ENCODE measurements at places on chromosomes 1 and 21. TPM values are rescaled to one million over a fixed set of nuclear protein-coding genes. Genes with fewer than 3 reads are reported as not detected.

The STYXL2 gene
- 1.0 TPM for polyA plus RNA-seq

The OR2G3 gene
- polyA plus RNA-seq: not detected

The PEAR1 gene
- 11.6 TPM for polyA plus RNA-seq

The SLC6A9 gene
- polyA plus RNA-seq: 127 TPM

The RGSL1 gene
- polyA plus RNA-seq: 0.30 TPM

The AMY1B gene
- polyA plus RNA-seq: 0.18 TPM

The RGS1 gene
- polyA plus RNA-seq: 13.1 TPM

The GSTM1 gene
- 1.5 TPM for polyA plus RNA-seq

The CNR2 gene
- 0.05 TPM for polyA plus RNA-seq

GRCh38 chr1:162276493-162276892 lies 100.2 kb downstream of the SPATA46 start:
- no peak for DNase-seq

GRCh38 chr1:31939484-31940329 lies 1.5 kb upstream of the PTP4A2 start:
- DNase-seq: no peak

- DNase-seq: no peak
Measured at GRCh38 chr1:2388004-2388913, 3.1 kb downstream of the MORN1 start.

DNA sequence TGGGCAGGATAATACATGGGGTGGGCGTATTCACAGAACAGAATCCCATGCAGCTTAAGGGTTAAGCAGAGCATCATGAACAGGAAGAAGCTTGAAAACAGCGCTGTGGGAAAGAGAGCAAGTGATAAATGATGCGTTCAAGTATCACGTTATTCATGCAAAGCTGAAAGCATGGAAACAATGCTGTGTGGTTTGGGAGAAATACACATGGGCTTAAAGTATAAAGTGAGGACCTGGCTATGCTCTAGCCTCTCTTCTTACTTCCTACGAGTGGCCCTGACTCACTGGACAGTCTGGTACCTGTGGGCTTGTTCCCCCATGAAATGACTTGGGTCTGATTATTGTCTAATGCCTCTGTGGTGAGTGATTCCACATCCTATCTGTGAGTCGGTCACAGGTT lies 25.7 kb downstream of the TMPRSS2 start:
- peak; percentile 53 for DNase-seq

DNA sequence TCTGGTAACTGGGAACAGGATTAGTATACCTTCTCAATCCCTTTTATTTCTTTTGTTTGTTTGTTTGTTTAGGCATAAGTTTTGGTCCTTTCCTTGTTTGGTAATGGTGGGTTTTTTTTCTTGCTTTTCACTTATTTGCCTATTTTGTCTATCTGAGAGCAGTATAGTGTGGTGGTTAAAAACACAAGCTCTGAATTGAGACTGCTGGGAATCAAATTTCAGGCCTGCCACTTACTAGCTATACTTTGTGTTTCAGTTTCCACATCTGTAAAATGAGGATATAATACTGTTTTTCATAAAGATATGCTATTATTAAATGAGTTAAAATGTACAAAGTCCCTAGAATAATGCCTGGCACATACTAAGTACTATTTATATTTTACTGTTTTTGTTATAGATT lies 81.6 kb upstream of the IVNS1ABP start:
- no peak for DNase-seq

DNA sequence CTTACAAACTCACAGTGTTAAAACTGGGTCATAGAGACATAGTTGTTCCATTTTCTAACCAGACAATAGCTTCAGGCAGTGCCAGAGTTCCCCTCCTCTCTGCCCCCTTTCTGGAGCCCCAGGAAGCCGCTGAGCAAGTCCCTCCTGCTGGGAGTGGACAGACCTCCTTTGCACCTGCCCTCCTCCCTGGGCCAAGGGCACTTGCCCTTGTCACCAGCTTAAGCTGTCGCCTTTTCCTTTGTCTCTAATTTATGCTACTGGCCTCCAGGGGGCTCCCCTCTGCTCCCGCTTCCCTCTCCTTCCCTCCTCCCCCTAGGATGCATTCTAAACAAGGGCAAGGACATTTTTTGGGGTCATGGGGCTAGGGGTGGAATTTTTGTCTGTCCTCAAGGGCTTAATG lies 182.4 kb downstream of the MIS18A start:
- DNase-seq: peak; percentile 22

DNA sequence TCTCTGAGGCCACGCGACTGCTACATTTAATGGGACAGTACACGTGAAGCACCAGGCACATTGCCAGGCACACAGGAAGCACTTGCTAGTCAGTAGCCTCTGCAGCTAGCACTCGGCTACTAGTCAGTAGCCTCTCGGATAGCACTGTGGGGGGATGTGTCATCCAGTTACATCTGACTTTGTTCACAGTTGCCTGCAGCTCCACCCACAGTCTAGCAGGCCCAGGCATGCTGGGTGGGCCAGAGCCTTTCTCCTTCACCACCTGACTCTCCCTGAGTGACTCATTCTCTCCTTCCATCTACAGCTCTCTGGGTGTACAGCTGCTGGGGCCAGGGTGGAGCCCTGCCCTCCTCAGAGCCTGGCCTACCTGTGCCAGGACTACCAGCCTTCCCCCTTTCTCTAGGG lies 51.5 kb downstream of the PTPRF start:
- DNase-seq: no peak

DNA sequence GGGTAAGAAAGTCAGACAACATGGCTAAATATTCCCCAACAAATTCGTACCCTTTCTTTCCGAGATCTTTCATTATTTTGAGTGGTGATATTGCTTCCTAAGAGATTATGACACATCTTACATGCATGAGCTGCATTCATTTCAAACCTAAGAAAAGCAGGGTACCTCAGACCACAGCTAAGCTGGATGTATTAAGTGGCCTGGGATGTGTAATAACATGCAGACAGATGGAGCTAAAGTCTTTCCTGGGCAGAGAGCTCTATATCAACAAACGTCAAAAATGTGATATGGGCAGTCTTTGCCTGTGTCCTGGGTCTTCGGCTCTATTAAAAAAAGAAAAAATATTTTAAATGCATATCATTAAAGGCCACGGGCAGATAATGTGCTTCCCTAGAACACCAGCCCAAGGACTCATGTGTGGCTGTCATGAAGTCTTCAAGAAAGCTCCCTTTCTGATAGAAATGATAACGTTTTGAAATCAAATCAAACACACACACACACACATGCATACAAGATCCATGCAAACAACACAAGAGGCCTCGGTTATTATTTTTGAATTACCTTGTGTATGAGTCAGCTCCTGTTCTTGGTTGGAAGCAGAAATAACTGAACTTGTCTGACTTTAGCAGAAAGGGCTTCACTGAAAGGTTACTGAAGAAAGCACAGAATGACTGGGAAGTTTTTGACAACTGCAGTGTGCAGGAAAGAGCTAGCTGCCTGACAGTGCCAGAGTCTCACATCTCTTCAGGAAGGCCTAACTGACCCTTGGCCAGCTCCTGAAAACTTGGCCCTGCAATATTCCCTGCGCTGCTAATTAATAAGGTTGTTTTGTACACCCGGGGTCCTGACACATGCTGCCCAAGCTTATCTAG lies 231.2 kb downstream of the DSCAM start:
- DNase-seq: no peak

DNA sequence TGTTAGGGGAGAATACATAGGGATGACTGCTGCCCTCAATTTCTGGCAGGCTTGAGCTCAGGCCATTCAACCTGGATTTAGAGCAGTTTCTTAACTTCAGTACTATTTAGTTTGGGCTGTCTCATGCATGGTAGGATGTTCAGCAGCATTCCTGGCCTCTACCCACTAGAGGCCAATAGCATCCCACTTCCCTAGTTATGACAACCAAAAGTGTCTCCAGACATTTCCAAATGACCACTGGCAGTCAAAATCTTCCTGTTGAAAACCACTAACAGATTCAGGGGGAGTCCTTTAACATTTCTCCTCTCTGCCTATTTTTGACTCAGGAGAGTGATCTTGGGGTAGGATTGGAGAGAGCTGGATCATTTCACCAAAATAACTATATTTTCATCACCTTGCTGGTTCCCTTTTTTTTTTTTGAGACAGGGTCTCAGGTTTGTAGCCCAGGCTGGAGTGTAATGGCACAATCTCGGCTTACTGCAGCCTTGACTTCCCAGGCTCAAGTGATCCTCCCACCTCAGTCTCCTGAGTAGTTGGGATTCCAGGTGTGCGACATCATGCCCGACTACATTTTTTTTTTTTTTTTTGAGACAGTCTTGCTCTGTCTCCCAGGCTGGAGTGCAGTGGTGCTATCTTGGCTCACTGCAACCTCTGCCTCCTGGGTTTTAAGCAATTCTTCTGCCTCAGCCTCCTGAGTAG lies 8.7 kb downstream of the GNAT2 start:
- DNase-seq: no peak

- DNase-seq: no peak
Measured at GRCh38 chr1:20385630-20386029, 95.0 kb downstream of the VWA5B1 start.

DNA sequence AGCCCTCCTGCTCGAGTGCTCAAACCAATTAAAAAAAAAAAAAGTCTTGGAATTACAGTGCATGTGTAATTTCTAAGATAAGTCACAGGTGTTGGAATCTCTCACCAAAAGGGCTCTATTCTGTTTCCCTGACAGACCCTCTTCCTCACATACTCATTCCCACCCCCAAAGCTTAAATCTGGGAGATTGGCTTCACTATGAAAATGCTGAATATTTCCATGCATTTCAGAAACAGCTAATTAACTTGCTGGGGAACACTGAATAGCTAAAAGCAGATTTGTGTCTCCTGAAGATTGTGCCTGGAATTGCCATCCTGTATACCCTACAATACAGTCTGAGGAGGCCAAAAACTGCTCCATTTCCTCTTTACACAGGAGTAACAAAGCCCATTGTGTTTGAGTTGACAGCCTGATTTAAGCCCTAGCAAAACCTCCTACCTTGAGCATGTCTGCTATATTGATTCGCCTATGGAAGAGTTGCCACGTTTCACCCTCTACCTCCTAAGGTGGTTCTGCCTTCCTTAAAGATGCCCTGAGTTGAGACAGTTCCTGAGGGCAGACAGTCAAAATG lies 1.4 kb upstream of the PIK3R3 start:
- DNase-seq: no peak

DNA sequence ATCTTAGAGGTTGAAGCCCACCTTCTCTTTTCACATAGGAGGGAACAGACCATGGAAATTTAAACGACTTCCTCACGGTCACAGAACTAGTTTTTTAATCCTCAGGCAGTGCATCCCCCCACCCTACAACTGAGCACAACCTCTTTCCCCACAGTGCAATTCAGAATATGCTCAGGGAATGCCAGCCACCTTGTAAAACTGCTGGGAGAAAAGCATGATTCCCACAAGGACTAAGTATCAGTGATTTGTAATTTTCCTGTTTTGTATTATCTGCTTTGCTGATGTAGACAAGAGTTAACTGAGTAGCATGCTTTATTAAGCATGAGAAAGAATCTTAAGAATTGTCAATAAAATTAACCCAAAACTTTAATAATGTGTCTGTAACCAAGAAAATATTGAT lies 23.8 kb downstream of the TMEM50A start:
- no peak for DNase-seq

DNA sequence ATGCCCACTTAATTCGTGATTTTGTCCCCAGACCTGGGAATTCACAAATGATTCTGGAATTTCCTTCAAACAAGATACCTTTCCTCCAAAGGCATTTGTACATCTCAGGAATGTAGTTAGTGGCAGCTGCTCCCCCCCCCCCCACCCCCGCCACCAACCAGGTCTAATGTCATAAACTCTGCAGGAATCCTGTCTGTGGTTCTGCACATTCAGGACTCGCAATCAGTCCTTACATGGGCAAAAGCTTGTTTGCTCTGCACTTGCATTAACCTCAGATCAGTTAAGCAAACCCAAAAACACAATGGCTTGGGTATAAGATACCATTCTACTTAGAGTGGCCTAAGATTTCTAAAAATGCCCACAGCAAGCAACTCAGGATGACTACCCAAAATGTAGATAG lies 143.8 kb downstream of the TGFB2 start:
- no peak for DNase-seq

- DNase-seq: no peak
Measured at GRCh38 chr1:175763797-175764196, 20.4 kb upstream of the TNR start.

DNA sequence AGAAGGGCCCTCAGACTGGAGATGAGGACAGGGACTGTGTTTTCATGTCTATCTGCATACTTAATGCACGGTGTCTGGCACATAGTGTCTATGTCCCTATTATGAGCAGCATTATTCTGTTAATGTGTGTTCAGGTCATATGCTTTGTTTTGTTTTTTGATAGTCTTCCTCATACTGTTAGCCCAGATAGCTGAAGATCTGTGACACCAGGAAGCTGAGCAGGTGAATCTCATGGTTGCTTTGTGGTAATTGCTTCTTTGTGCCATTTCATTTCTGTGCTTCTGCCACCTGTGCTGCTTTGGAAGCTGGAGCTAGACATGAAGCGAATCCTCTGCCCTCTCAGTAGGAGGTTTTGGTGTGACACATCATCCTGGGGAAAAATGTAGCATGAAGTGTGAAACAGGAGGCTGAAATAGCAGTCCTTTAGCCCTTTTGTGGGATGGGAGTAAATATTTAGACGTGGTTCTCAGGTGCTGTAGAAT lies 15.8 kb downstream of the SMAP2 start:
- DNase-seq: no peak

DNA sequence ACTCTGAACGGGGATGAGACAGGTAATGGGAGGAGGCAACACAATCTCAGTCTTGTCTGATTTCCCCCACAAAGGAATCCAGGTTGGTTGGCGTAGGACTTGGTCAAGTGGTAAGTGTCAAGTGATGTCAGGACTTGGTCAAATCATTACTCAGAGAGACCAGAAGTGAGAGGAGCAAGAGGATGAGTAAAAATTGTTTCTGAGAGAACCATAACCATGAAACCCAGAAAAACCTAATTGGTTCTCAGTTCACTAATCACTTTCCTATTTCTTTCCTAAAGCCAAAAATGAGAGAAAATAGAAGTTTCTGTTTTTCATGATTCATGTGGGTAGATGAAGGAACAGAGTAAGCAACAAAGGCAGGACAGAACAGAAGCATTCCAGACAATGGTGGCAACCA lies 5.0 kb downstream of the PHC2 start:
- no peak for DNase-seq

DNA sequence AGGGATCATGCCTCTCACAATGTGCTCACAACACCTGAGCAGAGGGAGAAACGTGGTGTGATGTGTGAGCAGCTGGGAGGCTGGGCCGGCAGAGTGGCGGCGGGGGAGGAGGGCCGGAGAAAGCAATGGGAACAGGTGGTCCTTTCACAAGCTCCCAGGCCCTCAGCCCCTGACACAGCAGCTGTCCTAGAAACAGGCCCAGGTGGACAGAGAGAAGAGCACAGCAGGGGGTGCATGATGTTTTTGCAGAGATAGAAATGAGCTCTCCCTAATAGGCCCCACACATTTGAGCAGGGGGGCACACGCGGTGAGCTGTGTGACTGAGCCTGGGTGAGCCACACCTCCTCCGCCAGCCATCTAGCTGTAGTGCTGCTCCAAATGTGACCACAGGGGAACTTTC lies 7.6 kb upstream of the RGS16 start:
- DNase-seq: no peak

GRCh38 chr21:28640326-28640725 lies 352.4 kb downstream of the LTN1 start:
- no peak for DNase-seq

- DNase-seq: peak; percentile 82
Measured at GRCh38 chr1:155645034-155645598, 35.1 kb downstream of the MSTO1 start.

GRCh38 chr1:243837907-243838535 lies 12.0 kb downstream of the AKT3 start:
- no peak for DNase-seq

Measured in spinal cord (tissue), 10 donors.